ENCODE measurements at places on chromosomes 5 and 9.

- peak; percentile 48 for DNase-seq
These were observed 30.4 kb downstream of the GADD45G start for GRCh38 chr9:89634995-89635742.

DNA sequence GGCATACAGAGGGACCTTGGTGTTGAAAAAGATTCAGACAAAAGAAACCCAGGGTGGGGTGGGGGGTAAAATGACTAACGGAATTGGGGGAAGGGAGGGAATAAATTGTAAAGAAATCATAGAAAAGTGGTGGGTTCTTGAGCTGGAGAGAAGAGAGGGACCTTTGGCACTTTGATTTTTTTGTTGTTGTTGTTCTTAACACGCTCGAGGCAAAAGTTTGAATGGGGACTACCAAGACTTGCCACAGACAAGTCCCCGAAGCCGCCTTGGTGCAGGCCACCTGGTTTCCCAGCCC is 616 bp downstream of the VCAN start:
- no peak for DNase-seq

- DNase-seq, result peak; percentile 61
These were observed 1.2 kb upstream of the ADAMTS6 start for GRCh38 chr5:65482736-65483545.

DNA sequence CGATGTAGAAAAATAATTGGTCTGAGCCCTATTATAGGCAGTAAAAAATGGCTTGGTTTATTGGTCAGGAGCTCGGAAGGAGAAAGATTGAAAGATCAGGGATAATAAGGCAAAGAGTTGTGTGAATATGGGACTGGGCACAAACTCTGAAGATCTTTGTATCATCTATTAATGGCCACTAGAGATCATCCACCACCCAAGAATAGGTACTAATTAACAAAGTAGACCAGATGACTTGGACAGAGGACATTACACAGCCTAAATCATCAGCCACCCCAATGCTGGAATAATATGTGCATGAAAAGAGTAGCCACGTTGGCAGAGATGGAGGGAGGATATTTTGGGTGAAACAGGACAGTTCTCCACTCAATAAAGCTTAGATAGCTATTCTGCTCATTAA is 364.1 kb downstream of the EFNA5 start:
- DNase-seq, result no peak

- DNase-seq, result no peak
These were observed 76.3 kb downstream of the MED10 start for GRCh38 chr5:6302075-6302474.
